Astrocyte of the hippocampus (primary cell): ENCODE measurements at places on chromosomes 1 and 21.

DNA sequence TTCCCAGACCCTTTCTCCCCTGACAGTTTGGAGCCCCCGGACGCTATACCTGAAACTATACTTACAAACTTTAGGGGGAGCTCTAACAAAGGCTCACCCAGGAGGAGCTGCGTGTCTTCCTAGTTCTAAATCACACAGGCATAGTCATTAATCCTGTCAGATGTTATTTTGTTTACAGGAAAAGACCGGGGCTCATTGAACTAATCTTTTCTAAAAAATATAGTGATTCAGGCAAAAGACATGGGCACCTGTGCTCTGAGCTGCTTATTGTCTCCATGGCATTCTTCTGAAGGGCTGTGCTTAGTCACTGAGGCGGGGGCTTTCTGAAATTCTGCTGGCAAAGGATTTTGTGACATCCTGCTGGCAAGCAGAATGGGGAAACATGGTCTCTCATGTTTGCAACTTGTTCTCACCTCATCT, 1577.0 kb downstream of the NCAM2 start:
- DNase-seq, result peak; percentile 59

DNA sequence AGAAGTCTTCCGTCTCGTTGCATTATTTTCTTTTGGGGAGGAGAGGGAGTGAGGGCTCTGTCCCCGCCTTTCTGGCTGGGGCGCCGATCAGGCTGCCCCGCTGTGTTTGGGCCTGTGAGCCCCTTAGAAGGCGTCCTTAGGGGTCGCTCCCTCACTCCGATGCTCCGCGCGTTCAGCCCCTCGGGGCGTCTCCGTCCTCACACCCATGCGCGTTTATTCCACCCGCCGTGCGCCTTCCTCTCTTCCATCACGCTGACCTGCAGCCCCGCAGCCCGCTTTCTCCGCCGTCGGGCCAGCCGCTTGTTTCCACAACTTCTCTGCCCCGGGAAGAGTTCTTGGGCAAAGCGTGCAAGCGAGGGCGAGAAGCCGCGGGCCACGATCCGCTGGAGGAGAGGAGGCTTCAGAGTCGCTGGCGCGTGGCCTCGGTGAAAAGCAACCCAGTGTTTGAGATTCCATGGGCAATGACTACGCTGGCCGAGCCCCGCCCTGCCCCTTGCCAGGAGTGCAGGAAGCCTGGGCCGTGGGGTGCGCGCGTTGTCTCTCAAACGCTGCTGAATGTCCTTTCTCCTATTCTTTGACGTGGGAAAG, 27.7 kb downstream of the TRIM11 start:
- DNase-seq, result peak; percentile 56

DNA sequence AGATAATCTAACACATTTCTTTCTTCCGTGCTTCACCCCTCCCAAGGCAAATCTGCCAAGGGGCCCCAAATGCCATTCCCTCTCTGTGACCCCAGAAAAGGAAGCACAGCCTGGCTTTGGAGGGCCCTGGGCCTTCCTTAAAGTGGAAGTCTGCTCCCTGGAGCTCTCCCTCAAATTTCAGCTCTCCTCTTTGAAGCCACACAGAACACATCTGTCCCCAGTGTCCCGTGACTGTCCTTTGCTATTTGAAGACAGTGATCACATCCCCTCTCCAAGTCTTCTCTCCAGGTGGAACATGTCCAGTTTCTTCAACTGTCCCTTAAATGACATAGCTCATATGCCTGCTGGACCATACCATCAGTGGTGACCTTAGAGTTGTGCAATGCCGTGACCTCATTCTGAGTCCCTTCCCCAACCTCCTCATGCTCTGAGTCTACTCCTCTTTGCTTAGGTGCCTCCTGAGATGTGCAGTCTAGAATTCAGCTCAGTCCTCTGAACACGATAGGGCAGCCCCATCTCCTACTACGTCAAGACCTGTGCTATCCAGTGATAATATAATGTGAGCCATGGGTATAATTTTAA, 18.4 kb upstream of the FOXO6 start:
- no peak for DNase-seq

DNA sequence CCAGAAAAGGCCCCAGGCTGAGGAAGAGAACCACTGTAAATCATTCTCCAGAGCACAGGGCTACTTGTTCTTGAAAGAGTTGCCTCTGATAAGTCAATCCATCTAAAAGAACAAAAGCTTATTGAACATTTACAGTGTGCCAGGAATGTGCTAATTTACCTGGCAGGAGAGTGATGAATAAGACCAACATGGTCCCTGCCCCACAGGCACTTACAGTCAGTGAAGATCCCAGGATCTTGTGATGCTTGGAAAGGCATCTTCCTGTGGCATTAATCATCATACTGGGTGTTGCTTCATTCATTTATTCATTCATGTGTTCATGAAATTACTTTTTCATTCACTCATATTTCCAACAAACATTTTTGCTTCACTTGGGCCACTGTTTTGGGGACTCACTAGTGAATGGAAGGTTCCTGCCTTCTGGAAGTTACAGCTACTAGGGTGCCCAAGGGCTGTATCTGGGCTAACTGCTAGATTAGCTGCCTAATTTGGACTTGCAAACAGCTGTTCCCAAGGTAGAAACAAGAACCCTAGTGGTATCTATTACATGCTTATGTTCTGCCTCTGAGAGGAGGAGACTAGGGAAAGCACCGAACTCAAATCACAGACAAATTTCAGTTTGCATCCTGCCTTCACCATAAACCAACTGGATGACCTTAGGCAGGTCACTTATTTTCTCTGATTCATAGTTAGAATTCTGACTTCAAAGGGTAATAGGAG, 133.5 kb downstream of the CLIC6 start:
- DNase-seq, result no peak

- DNase-seq, result peak; percentile 74
Measured at GRCh38 chr1:244341455-244342450, 110.0 kb downstream of the ADSS2 start.

DNA sequence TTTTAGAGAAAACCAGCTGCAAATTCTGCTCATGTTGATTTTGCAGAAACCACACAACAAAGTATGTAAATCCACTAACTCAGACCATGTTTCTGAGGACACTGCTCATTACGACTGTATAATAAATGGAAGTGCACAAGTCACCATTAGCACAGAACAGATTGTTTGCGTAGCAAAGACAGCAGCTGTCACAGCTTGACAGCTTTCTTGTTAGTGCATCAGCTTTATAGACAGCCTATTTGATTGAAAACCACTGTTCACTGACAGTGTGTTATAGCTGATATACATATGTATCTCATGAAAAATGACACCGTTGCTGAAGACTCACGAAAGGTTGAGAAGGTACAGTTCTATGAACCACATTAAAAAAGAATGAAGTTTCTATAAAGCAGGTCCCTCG, 560.2 kb upstream of the ZRANB2 start:
- no peak for DNase-seq

- DNase-seq, result no peak
Measured at GRCh38 chr1:159007726-159008125, 2.0 kb upstream of the IFI16 start.

DNA sequence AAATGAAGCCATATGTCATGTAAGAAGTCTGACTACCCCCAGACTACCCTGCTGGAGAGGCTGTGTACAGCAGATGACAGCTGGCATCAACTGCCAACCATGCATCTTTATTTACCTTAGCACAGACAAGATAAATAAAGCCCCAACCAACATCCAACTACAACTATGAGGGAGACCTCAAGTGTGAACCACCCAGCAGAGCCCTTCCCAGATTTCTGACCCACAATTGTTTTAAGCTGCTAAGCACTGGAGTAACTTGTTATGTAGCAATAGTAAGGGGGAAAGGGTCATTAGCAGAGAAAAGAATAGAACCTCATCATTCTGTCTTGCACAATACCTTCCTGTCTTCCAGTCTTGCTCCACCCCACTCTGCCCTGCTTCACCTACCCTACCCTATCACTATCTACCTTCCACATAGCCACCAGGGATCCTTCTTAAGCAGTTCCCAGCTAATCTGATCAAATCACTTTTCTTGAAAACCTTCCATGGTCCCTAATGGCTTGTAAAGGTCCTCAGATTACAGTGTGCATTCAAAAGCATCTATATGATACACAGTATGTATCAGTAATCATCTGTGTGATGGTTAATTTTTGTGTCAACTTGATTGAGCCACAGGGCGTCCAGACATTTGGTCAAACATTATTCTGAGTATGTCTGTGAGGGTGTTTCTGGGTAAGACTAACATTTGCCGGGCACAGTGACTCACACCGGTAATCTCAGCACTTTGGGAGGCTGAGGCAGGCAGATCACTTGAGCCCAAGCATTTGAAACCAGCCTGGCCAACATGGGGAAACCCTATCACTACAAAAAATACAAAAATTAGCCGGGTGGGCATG, 19.6 kb upstream of the RBM15 start:
- no peak for DNase-seq

GRCh38 chr1:161013488-161014230, 7.3 kb downstream of the F11R start:
- DNase-seq, result no peak

GRCh38 chr1:91501971-91502671, 1.5 kb downstream of the CDC7 start:
- DNase-seq, result no peak
